Caudate nucleus (tissue), 63 donors: ENCODE measurements at places on chromosomes 12 and 14.

- DNase-seq = peak; percentile 62
Observed at GRCh38 chr14:54566410-54567223, at the start of gene SAMD4A. TSS of gene SAMD4A (plus strand) at chr14:54567128. CDS start at chr14:54567917, 789 bp downstream.

DNA sequence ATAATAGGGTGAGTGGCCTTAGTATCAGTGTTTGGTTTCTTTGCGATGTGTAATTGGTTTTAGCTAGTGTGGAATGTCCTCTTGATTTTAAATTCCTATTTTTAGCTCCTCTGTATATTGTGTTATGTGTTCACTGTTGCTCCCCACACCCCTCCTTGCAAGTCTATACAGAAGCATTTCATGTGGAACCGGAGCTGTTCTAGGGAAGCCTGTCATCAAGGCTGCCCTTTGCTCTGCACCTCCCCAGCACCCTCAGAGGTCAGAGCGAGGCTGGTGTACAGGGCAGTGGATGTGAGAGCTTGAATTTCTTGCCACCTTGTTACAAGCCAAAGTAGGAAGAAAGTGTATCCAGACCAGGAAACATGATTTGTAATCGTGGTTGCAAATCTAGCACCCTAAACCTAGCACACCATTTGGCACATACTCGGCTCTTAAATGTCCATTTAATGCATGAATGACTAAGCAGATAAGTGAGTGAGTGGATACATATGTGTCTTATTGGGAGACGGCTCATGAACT is 376.8 kb downstream of the RGS6 start:
- no peak for DNase-seq

GRCh38 chr14:53444677-53445312 is 291.7 kb upstream of the DDHD1 start:
- DNase-seq = no peak

DNA sequence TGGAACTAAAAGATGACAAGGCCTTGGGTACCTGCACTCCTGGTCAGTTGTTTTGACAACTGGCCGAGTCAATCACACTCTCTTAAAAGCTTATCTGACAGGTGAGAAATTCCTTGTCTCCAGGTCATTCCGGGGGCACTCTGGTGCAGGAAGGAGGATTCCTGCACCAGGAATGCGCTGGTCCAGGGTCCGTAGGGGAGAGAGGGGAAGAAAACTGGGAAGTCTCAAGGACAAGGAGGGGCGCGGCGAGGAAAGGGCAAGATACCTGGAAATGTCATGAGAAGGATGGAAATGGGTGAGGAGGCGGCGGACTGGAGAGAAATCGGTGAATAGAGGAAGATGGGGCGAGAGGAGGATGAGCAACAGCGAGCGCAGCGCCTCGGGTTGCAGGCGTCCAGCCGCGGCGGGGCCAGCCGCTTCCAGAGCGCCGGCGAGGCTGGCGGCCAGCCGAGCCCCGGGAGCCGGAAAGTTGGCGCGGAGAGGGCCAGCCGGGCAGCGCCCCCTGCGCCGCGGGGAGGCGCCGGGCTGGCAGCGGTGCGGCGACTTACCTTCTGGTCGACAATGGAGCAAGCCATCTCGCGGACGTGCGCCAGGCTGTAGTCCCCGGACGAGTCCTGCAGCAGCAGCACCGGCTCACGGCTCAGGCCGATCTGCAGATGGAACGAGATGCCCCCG is 809 bp downstream of the PRKD1 start:
- DNase-seq = peak; percentile 48

- DNase-seq = no peak
Observed at GRCh38 chr12:113770389-113770865, 195.7 kb downstream of the RBM19 start.

DNA sequence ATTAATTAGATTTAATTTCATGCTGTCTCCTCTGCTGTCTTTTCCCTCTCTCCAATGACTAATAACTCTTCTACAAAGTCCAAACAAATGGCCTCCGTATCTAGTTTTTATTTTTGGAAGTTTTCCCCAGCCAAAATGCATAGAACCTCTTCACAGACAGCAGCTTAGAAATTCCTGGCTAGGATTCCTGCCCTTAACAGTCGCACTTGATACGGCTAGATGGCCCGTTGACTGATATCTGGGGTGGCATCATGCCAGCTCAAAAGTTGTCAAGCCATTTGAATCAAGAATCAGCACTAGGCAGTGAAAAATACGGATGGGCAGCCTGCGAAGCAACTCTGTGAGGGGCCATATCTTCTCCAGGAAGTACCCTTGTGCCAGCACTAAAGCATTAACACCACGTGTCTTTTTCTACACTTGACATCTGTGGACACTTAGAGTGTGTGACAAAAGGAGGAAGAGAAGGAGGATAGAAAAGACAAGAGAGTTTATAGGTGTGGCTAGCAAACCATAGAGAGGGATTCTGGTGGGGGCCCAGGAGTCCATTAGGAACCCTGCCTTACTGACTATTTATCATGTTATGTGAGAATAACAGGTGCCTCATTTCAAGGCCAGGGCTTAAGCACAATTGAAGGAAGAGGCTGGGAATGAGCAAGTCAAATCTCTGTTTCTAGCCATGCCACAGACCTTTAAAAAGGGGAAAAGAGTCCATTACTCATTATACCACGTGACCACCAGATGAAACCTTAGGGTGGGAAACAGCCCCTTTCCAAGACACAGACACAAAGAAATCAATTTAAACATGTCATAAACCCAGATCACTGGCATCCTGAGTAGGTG is 39.2 kb upstream of the KRR1 start:
- no peak for DNase-seq

- DNase-seq = no peak
Observed at GRCh38 chr14:70814466-70814865, 5.2 kb upstream of the MAP3K9 start.

DNA sequence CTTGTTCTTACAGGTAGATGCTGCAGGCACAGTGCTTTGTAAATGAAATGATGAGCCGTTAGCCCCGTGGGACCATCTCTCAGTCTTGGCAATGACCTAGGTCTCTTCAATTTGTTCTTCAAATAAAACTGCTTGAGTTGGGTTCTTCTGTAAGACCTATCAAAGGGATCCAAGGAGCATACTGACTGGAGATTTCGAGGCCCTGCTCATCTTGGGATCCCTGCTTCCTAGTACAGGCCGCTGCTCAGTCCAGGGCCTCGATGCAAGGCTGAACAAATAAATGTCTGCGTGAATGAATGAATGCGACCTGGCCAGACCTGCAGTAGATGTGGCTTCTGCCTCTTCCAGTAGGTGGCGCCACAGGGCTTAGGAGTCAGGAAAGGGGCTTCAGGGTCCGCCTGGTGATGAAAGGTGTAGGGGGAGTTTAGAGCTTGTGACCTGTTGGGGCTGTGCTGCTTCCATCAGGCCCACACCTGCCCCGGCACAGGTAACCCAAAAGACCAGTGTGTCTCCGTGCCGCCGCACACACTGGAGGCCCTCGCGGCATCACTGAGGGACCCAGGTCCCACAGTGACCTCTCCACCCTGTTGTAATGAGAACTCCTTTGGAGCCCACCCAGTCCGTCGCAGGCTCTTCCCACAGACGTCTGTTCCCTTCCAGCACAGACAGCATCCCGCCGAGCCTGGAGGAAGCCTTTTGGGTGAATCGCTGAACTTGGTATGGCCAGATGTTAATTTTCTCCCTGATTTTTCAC is 4.4 kb downstream of the CACNA1C start:
- no peak for DNase-seq

DNA sequence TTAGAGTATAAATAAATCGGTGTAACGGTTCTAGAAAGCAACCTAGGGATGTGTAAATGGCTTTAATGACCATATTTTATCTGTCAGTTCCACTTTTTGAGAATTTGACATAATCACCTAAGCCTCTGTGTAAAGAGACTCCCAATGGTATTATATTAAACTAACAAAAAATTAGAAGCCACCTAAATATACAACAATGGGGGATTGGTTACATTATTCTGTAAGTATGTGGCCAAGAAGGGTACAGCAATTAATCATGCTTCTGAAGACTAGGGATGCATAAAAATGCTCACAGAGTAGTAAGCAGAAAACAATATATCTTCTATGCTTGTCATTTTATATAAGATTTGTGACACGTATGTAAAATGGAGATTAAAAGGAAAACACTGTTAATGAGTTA is 10.5 kb downstream of the RNF10 start:
- DNase-seq = no peak

DNA sequence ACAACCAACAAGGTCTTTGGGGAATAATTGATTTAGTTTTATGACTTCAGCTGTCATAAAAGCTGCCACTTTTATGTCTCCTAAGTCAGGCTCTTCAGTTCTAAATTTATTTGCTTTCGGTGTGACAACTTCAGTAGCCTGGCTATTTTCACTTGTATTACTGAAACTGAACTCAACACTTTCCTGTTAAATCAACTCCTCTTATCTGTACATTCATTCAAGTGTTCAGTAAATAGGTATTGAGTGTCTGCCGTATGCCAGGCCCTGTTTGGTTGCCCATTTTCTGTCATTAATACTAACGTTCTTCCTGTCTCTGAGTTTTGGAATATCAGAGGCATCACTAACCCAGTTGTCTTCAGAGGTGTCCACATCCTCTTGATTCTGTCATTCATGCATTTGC is 7.5 kb downstream of the UTP20 start:
- no peak for DNase-seq

DNA sequence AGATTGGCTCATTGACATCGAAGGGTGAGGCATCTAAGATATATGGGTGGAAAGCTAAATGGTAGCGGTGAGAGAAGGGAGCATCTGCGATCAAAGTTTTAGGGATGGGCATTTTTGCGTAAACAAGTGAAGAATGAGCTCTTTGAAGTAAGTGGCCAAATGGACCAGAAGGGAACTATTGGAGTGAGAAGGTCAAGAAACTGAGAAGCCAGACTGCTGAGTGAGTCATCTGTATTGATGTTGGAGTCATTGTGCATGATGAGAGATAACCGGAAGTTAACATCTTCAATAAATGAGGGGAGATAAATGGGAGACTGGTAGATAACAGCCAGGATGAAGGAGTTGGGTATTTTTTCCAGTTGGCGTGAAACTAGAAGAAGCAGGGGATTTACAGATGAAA is 271.9 kb upstream of the PDE3A start:
- no peak for DNase-seq

DNA sequence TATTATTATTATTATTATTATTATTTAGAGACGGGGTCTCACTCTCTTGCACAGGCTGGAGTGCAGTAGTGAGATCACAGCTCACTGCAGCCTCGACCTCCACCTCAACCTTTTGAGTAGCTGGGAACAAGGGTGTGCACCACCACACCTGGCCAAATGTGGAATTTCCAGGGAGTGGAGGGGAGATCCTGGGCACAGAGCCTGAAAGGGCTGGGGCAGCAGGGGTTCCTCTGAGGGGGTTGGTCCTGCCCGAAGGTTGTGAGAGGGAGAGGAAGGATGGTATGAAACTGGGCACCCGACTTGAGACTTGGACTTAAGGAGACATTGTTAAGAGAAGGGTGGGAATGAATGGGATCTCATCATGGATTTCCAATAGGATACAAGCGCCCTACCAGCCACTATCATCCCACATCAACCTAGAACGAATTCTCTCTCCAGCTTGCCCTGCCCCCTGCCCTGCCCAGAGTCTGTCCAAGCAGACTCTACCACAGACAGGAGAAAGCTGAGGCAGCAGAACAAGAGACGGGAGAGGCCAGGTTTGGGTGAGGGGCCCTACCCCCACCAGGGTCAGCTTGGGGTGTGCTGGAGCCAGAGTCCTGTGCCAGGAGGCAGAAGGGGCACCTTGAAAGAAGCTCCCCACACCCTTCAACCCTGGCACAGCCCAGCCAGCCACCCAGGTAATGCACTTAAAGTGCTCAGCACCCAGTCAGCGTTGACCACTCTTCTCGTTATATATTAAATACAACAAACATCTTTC is 2.4 kb upstream of the DYNC1H1 start:
- DNase-seq = no peak
